ENCODE measurements at places on chromosomes 7 and 10.

GRCh38 chr10:71483885-71484751, 87.4 kb downstream of the CDH23 start:
- no peak for DNase-seq

GRCh38 chr10:62087329-62087728, 181.3 kb downstream of the RTKN2 start:
- no peak for DNase-seq

GRCh38 chr7:94662548-94662947, 6.6 kb upstream of the SGCE start:
- DNase-seq = no peak

GRCh38 chr7:128417071-128417470, 7.3 kb upstream of the IMPDH1 start:
- no peak for DNase-seq

DNA sequence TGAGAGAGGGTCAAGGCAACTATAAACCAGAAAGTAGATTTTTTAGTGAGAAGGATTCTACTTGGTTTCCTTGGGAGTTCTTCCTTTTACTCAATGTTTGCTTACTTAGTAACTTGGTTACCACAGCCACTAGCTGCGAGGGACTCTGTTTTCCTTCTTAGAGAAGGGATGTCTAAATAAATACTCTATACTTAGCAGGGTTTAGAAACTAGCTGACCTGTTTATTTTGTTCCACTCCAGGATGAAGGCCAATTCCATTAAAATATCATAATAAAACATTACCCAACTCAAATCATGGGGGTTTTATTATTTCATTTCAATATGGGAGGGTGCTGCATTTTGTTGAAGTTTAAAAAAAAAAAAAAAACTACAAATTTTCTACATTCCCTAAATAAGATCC, 87.3 kb downstream of the PPP1R3A start:
- DNase-seq = no peak

DNA sequence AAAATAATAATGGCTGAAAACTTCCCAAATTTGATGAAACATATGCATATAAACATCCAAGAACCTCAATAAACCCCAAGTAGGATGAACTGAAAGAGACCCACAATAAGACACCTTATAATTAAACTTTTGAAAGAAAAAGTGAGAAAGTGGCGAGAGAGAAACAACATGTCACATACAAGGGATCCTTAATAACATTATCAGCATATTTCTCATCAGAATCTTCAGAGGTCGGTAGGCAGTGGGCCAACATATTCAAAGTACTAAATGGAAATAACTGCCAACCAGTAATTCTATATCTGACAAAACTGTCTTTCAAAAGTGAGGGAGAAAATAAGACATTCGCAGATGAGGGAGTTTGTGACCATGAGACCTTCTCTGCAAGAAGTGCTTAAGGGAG, 16.6 kb upstream of the CCDC6 start:
- no peak for DNase-seq

DNA sequence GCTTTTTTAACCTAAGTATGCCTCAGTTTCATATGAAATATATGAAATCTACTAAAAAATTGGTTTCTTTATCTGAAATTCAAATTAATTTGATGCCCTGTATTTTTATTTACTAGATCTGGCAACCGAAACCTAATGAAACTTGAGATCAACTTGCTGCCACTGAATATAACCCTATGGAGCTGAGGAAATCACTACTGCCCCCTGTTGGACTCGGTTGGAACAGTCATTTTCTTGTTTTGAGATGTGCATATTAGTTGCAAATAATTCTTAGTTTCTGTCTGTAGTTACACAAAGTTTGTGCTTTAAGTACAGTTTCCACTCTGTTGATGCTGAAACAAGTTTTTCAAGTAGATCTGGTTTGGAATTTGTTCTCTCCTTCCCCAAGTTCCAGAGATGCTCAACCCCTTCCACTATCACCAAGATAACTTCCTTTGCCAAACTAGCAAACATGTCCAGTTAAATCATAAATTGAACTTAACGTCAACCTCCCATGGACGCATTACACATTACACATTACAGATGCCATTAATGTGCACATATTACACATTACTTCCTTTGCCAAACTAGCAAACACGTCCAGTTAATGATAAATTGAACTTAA, 22.2 kb upstream of the EXOC4 start:
- DNase-seq = no peak

GRCh38 chr7:358352-358751, 68.4 kb downstream of the FOXL3 start:
- no peak for DNase-seq

DNA sequence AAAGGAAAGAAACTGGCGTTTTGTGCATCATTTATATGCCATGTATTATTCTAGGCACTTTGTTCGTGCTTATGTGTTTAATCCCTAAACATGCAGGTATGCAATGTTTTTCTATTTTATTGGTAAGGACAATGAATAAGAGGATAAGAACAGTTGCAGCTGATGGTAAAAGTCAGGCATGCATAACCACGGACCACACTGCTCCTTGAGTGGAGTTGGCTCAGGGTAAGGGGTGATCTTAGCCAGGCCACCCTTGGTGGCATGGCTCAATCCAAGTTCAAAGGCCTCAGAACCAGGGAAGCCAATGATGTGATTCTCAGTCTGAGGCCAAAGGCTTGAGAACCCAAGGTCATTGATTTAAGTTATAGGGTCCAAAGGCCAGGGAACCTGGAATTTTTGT, 1068.1 kb downstream of the NRG3 start:
- no peak for DNase-seq

DNA sequence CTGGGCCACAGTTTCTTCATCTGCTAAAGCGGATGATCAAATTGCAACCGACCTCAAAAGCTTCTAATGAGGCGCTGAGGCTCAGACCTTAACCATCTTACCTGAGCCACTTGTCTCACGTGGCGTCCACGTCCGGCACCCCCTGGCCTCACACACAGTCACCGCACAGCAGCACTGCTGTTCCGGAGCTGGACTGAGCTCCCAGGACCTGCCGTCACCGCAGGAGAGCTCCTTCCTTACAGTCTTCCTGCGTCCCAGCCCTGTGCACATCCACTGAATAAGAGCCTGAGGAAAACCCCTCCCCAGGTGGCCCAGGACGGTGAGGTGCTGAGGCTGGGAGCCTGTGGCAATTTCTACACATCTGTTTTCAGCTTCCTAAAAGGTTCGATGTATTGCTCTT, 35.7 kb downstream of the TNS3 start:
- DNase-seq = no peak

DNA sequence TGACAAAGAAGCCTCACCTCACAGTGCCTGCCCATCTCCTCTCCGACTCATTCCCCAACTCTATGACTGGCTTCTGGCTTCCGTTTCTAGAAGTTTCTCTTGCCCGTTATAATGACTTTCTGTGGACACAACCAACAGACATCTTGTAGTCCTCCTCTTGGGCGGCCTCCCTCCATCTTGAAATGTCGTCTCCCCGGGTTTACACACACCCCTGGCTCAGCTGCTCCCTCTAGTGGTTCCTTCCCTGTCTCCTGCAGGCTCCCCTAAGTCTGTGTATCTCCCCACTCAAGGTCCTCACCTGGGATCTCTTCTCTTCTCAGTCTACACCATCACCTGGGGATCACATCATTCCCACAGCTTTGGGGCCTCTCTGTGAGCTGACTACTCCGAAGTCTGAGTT, 123.4 kb upstream of the NEBL start:
- DNase-seq = no peak

GRCh38 chr10:120979435-120980278, 128.5 kb downstream of the WDR11 start:
- no peak for DNase-seq

All from cerebellar nuclear complex (tissue), 1 donor.